ENCODE measurements at places on chromosomes 2 and 18.

DNA sequence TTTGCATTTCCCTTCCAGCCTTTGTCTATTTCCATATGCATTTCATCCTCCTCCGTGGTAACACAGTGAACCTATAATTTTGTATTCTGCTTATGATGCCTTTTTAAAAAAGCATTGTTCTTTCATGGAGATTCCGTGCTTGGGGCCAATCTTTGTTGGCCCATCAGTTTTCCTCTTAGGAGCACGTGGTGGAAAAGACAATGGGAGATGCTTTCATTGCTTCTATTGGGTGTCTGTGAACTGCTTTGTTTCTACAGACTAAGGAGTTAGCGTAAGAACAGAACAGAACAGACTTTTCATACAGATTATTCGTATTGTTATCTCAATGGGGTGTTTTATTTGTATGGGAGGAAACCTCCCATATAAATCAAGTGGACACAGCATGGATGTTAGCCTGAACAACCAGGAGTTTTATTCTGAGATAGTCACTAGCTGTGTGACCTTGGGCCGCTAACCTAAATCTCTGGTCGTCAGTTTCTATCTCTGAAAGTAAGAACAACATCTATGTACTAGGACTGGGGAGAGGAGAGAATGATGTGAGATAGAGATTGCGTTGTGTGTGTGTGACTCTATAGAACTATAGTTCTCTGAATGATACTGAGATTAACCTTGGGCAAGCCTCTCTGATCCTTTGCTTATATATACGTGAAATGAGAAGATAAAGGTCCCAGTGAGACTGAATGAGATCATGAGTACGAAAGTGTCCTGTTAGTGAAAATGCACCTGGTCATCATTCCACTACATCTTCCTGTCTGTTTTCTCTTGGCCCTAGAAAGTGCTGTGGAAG lies 22.9 kb upstream of the YWHAQ start:
- no peak for DNase-seq

- DNase-seq, result no peak
These were observed 1.1 kb downstream of the ENOSF1 start for GRCh38 chr18:711310-711656.

DNA sequence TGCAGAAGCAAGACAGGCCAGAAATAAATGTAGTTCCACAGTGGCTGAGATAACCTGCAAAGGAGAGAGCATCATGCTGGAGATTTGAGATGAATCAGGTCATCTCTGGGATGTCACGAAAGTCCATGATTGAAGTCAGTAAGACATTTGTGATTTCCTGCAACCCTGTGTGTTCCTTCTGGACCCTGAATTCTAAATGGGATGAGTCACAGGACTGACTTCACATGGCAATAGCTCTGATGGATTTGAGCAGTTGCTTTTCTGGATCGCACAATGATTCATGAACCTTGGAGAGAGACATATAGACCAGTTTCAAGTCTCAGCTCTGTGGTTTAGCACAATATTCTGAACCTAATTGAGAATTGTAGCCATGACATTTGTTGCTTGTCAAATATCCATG lies 102.9 kb downstream of the TSN start:
- DNase-seq, result no peak

DNA sequence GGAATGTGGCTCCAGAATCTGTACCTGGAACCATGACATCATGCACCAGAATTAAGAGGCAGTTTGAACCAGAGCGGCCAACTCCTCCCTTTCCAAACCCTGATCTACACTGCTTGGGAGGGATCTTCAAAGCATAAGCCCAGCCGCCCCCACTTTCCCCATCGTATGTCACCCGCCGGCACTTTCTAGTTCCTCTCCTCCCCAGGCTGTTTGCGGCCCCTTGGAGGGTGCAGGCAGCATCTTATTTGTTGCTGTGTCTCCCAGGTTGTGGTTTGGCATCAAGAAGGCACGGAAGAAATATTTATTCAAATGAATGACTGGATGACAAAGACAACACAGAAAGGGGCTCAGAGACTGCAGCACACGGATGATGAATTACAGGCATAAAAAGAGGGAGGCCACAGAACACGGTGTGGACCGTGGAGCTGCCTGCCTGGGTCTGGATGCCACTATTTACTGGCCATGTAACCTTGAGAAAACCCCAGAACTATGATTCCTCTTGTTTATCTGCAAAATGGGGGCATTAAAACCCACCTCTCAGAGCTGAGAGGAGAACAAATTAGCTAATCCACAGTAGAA lies 305.8 kb downstream of the EIPR1 start:
- no peak for DNase-seq

DNA sequence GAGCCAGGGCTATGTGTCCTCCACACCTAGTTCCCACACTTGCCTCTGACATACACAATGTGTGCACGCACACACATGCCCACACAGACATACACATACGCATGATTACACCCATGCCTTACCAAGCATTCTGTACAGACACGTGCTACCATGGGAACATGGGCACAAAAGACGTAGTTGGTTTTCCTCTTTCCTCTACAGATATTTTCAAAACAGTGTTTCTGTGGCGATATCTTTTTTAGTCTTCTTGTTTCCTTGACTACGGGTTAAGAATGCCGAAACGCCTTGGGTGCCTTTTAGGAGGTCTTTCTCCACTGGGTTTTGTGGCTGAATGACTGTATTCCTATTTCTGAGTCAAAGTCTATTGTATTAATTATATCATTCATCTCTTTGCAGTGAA lies 75.5 kb upstream of the SPTBN1 start:
- no peak for DNase-seq

- DNase-seq, result peak; percentile 24
These were observed 81.4 kb upstream of the CABLES1 start for GRCh38 chr18:23053776-23054457.

GRCh38 chr2:163375070-163375469 lies 360.7 kb downstream of the FIGN start:
- no peak for DNase-seq

GRCh38 chr18:36602620-36603019 lies 226.2 kb downstream of the TPGS2 start:
- no peak for DNase-seq

DNA sequence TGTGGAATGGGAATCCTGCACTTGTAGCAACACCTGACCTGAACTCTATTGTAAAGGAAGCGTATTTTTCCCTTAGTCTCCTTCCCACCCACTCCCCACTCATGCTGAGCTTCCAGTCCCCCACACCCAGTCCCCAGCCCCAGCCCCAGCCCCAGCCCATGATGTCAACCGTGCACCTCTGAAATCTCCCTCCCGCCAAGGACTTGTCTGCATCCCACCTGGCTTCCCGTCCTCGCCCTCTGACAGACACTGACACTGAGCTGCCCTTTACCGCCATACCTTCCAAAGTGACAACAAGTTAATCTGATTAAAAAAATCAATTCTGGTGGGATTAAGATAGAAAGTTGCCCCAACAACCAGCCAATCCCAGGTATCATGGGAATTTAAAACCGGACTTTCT lies 213.6 kb upstream of the CELF4 start:
- peak; percentile 66 for DNase-seq

- no peak for DNase-seq
These were observed 256.5 kb downstream of the CD226 start for GRCh38 chr18:69691008-69691760.

GRCh38 chr2:189013671-189014448 lies 39.7 kb downstream of the COL3A1 start:
- DNase-seq, result no peak

- DNase-seq, result no peak
These were observed 67.2 kb upstream of the ACYP2 start for GRCh38 chr2:54048117-54048785.

GRCh38 chr2:219430633-219431615 lies 3.7 kb upstream of the SPEG start:
- peak; percentile 80 for DNase-seq

DNA sequence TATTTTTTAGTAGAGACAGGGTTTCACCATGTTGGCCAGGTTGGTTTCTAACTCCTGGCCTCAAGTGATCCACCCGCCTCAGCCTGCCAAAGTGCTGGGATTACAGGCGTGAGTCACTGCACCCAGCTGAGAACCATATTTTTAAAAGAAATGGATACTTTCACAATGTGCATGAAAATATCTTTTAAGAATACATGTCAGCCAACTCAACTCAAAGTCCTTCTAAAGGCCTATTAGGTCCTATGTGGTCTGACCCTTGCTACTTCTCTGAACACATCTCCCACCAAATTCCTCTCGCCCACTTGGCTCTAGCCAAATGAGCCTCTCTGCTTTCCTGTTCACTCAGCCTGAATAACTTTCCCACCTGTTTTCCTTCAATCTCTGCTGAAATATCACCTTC lies 119.6 kb downstream of the MTX2 start:
- DNase-seq, result no peak

- DNase-seq, result no peak
These were observed 15.4 kb upstream of the MATN3 start for GRCh38 chr2:20027705-20028434.

DNA sequence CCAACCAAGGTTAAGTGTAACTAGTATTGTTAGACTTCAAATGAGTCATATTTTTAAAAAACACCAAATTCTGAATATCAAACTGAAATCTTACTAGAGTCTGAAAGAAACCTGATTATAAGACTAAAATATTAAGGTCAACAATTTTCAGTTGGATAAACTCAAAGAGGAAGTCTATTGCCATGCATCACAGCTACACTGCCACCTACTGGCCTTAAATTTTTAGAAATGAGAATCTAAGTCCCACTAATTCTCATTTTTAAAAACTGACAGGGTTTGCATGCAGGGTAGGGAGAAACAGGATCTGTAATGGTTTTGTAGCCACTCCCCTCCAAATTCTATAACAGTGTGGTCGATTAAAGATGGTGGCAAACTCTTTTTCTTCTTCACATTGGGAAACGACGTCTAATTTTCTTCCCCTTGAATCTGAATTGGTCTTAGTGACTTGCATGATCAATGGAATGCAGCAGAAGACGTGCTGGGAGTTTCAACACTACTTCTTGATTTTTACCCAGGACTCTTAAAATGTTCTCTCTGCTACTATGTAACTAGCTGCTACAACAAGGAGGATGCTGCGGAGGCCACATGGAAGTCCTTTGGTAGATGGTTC lies 176.1 kb upstream of the SESTD1 start:
- DNase-seq, result peak; percentile 37

- no peak for DNase-seq
These were observed 4.4 kb downstream of the SMAD7 start for GRCh38 chr18:48946329-48946835.

Data from NCI-H524 (cell line).